Stimulated activated CD4-positive, alpha-beta T cell treated with anti-CD3 and anti-CD28 coated beads, Interleukin-12 subunit alpha, Interleukin-12 subunit beta, amount 100 ng/mL, for 24 hours (primary cell): ENCODE measurements at places on chromosomes 1 and 21.
A peak's percentile ranks its signal among the peaks of the same experiment; 100 is the strongest.

- DNase-seq, result no peak
Observed at GRCh38 chr1:167262836-167263235, 42.1 kb downstream of the POU2F1 start.

GRCh38 chr1:181090641-181091126 is 2.2 kb downstream of the IER5 start:
- DNase-seq, result no peak

GRCh38 chr1:58997637-58998036 is 213.8 kb upstream of the JUN start:
- no peak for DNase-seq

GRCh38 chr1:98119796-98120195 is 199.0 kb upstream of the DPYD start:
- no peak for DNase-seq

DNA sequence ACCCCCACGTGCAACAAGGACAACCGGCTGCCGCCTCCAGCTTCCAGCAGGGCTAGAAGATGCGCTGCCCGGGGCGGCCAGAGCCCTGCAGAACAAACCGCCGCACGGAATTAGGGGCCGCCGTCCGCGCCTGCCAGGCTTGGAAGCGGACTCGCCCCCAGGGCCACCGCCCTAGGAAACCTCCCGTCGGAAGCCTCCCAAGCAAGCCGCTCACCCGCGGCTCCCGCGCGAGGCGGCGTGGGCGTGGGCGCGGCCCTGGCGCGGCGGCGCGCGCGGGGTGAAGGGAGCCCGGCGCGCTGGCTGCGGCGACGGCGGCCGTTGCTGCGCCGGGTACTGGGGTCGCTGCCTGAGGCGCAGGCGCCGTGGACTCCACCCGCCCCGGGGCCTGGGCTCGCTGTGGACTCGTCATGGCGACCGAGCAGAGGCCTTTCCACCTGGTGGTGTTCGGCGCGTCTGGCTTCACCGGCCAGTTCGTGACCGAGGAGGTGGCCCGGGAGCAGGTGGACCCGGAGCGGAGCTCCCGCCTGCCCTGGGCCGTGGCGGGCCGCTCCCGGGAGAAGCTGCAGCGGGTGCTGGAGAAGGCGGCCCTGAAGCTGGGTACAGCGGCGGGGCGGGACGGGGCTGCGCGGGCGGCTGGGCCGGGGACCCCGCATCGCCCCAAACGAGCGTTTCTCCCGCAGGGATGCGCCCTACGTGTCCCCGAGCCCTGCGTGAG is at the start of gene SCCPDH:
SCCPDH (plus strand) TSS at position 394 of the 715 bp plus-strand sequence; CDS start at position 408, 14 bp downstream.
- DNase-seq, result peak; percentile 66

DNA sequence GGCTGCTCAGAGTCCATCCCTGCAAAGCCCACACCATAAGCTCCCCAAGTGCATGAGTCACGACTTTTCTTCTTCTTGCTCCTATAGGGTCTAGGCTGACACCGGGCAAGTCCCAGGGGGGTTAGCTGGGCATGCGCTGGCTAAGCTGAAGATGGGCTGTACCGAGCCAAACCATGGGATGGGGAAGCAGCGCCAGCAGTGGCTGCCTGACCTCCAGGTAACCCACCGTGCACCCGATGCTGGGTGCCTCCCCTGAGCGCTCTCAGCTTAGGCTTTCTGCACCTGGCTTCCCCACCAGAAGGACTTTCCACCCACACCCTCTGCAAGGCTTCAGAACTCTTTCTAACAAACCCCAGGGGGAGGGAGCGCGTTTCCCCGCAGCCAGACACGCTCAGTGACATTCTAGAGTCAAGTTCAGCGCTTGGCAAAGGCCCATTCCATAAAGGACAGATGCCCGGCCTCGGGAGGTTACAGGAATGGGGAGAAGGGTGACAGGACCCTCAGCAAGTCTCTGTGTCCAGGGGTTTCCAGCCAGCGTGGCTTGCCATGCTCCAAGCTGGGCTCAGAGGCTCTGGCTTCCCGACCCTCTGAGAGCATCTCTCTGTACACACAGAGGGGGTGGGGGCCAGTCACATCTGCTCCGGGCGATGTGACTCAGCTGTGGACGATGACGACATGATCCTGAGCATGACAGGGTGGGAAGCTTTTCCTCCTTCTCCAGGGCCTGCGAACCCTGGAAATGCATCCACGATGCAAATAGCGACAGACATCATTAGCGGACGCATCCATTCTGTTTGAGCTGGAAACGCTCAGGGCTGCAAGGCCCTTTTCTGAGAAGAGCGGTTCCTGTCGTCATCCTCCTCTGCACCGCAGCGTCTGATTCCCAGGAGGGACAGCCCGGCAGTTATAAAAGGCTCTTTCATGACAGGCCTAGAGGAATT is 107.8 kb downstream of the SIK1 start:
- DNase-seq, result no peak

GRCh38 chr1:194378517-194378916 is 1192.1 kb upstream of the B3GALT2 start:
- no peak for DNase-seq

DNA sequence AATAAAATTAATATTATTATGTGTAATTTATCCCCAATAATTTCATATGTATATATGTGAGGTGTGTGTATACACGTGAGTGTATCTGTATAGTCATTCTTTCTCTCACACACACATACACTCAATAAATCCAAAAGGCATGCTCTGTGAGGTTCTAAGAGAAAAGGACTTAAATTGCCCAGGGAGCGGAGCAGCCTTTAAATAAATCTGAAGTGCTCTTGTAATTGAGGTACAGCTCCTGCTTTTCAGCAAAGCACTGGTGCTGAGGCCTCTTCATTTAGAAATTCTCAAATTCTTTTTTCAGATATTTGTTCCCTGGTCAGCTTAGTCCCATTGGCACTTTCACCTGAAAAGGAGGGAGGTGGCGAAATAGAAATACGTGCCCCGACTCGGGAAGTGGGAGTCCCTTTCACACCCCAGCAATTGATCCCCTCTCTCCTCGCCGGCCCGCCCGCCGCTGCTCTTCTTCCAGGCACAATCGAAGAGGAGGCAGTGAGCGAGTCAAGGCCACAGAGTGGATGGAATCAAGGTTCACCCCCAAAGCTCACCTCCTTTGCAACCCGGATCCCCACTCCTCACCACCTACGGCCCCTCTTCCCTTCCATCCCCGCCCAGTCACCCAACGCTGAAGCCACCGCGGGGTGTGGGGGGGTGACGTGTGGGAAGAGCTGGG is 944 bp downstream of the PLPPR5 start:
- no peak for DNase-seq

DNA sequence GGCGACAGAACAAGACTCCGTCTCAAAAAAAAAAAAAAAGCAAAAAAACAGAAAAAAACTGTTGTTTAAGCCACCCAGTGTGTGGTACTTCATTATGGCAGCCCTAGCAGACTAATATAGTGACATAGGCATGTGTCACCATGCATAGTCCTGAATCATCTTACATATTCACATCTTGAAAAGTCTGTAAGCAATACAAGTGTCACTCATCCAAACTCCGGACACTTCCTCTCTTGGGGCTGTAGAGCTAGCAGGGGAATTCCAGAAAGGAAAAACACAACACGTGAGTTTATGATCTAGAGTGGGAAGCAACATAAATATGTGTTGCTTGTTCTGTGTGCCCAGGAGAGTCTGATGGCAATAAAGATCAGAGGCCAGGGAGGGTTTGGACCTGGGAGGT is 81.6 kb upstream of the KCNE2 start:
- no peak for DNase-seq

GRCh38 chr1:159786966-159787365 is 6.2 kb downstream of the DUSP23 start:
- no peak for DNase-seq

DNA sequence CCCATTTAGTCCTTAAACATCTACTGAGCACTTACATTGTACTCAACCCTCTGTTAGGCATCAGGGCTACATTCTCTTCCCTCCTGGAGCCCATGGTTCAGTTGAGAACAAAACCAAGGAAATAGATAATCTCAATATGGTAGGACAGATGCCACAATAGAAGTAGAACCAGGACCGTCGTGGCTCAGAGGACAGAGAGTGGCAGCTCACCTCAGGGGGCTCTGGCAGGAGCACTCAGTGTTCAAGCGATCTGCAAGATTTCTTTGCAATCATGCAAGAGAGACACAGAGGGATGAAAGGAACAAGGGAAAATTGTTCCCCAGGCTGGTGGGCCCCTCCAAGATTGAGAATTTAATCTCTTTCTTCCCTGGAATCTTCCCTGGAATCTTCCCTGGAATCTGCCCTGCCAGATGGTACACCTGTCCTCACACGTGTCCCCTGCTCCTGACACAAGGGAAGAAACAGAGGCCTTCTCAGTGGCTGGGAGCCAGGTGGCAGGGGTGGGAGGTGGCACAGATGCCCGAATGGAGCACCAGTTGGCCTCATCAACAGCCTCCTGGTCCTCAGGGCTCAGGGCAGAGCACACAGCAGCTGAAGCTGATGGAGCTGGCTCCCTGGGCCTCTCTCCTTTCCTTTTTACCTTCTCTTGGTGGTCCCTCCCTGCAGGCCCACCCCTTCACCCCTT is 135.4 kb downstream of the PLXNA2 start:
- DNase-seq, result no peak

GRCh38 chr1:9009438-9010370 is 16.5 kb downstream of the SLC2A7 start:
- no peak for DNase-seq

DNA sequence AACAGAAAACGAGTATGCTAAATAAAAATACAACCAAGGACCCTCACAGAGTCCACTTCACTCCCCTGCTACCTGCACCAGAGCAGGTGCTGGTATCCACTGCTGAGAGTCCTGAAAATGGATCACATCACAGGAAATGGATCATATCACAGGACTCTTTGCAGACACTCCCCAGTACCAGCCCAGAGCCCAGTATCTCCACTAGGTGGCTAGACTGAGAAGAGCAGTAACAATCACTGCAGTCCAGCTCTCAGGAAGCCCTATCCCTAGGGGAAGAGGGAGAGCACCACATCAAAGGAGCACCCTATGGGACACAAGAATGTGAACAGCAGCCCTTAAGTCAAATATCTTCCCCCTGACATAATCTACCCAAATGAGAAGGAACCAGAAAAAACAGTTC is 28.0 kb downstream of the AGBL4 start:
- no peak for DNase-seq

GRCh38 chr21:37398697-37399096 is 32.1 kb downstream of the DYRK1A start:
- no peak for DNase-seq

DNA sequence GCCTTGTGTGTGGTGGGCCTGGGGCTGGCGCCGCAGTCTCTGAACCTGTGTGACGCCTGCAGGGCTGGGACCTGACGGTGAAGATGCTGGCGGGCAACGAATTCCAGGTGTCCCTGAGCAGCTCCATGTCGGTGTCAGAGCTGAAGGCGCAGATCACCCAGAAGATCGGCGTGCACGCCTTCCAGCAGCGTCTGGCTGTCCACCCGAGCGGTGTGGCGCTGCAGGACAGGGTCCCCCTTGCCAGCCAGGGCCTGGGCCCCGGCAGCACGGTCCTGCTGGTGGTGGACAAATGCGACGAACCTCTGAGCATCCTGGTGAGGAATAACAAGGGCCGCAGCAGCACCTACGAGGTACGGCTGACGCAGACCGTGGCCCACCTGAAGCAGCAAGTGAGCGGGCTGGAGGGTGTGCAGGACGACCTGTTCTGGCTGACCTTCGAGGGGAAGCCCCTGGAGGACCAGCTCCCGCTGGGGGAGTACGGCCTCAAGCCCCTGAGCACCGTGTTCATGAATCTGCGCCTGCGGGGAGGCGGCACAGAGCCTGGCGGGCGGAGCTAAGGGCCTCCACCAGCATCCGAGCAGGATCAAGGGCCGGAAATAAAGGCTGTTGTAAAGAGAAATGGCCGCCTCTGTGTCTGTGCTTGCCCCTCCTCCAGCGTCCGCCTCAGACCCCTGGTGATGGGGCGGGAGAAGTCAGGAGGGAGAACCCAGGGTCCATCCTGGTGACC is 788 bp downstream of the ISG15 start:
- no peak for DNase-seq

DNA sequence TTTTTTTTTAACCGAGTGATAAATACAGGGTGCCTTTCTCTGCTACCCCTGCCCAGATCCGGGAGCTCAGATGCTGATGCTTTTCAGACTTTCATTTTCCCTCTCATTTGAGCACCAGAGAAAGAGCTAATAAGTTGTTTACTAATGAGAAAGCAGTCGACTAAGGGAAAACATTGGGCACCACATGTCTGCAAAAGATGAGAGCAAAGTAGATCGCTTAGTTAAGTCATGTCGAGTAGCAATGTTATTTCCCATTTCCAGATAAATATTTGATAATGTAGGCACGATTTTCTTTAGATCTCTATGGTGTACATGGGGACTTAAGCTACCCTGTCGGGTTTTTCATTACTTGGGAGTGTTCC is 1.2 kb downstream of the PKN2 start:
- no peak for DNase-seq

GRCh38 chr1:36322786-36323635 is 434 bp downstream of the EVA1B start:
- no peak for DNase-seq

DNA sequence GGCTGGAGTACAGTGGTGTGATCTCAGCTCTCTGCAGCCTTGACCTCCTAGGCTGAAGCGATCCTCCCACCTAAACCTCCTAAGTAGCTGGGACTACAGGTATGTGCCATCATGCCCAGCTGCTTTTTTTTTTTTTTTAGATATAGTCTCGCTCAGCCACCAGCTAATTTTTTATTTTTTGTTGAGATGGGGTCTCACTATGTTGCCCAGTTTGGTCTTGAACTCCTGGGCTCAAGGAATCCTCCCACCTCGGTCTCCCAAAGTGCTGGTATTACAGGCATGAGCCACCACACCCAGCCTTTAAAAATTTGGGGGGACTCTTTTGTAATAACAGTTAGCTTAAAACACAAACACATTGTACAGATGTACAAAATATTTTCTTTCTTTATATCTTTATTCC is 1.7 kb upstream of the SNX27 start:
- DNase-seq, result no peak

GRCh38 chr21:26565111-26565510 is 8.0 kb downstream of the CYYR1 start:
- no peak for DNase-seq

DNA sequence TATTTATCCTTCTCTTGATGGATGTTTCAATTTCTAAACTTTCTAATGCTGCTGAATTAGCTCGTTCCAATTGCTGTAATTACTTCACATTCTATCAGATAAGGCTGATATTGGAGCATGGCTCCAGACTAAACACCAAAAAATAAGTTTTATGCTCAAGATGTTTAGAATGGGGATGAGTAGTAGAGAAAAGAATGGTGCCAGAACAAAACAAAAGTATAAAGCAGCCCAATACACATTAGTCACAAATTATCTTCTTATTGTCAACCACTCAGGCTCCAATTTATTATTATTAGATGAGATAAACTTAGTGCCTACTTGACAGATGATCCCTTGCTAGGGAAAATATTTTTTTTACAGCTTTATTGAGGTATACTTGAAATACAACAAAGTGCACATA is 21.8 kb downstream of the ATPAF1 start:
- no peak for DNase-seq
